Inflammatory macrophage treated with lipopolysaccharide for 4 hours (primary cell): ENCODE measurements at places on chromosomes 2 and 18.

GRCh38 chr18:55544014-55544413 is 44.0 kb downstream of the TCF4 start:
- DNase-seq, result no peak

- DNase-seq, result peak; percentile 74
These were observed 29.9 kb upstream of the GPR155 start for GRCh38 chr2:174516501-174517378.

GRCh38 chr18:37161491-37161890 is 332.6 kb downstream of the KIAA1328 start:
- no peak for DNase-seq

DNA sequence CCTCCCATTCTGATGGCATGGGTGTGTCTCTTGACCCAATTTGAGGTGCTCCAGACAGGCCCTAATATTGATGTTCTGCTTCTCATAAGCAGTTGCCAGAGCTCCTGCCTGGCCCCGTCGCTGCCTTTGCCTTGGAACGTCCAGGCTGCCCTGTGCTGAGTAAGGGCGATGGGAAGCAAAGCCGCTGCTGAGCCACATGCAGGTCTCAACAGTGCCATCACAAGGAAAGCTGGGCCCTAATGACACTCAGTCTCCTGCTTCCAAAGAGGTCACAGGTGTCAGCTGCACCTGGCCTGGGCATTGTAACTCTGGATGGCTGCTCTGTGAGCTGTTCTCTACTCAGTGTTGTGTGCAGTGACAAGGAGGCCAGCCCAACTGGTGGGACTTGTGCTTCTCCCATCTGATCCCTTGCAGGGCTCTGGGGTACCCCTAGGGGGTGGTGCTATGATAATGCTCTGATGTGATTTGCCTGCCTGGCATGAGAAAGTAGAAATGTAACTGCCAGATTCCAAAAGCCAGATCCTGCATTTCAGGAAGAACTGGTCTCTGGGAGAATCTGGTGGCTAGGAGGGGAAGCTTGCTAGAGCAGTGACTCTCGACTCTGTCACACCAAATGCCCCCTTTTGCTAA is 8.7 kb downstream of the TTC39C start:
- DNase-seq, result no peak

- no peak for DNase-seq
These were observed 49.1 kb downstream of the KIAA2012 start for GRCh38 chr2:202122163-202122540.

DNA sequence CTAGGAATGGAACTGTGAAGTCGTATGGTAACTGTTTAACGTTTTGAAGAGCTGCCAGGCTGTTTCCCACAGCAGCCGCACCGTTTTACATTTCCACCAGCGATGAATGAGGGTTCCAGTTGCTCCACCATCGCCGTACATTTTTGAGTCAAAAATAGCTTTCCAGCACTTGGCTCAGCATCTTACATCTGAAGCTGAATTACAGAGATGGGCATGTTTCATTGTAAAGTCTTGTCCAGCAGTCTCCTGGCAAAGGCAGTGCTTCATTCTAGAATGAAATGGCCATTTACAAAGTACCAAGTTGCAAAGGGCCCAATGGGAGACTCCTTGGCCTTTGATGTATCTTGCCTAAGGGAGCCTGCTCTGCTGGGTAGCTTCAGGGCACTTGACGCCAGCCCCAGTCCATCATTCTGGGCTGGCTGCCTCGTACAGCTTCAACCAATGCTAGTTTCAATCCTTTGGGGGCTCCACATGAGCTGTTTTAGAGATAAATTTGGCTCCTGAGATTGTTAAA is 45.1 kb downstream of the ATIC start:
- no peak for DNase-seq

GRCh38 chr2:67255933-67256615 is 141.1 kb upstream of the ETAA1 start:
- DNase-seq, result no peak

- DNase-seq, result no peak
These were observed 364.6 kb downstream of the OSR1 start for GRCh38 chr2:18993756-18994338.

DNA sequence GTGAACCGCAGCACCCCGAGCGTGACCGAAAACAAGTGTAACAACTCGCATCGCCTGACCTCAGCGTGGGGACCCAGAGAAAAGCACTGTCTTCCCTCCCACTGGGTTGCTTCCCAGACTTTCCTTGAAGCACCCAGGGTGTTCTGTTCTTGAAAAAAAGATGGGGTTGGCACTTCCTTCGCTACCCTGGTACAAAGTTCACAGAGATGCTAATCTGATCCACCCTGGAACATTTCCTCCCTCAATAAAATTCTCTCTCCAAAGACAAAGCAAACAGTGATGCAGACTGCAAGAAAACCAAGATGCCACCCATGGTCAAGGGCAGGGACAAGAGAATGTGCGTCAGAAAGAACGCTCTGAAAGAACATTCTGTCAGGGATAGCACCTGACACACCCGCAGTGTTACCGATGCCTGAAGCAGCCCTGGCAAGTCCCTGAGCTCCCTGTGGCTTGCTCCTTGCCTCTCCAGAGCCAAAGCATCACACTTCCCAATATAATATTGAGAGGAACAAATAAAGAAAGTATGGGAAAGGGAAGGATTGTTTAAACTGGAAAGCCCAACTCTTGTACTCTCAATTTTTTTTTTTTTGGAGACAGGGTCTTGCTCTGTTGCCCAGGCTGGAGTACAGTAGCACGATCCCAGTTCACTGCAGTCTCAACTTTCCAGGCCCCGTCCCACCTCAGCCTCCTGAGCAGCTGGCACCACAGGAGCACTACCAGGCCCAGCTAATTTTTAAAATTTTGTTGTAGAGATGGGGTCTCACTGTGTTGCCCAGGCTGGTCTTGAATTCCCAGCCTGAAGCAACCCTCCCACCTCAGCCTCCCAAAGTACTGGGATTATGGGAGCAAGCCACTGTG is 70.7 kb downstream of the TBC1D8 start:
- no peak for DNase-seq
